Activated CD4-positive, alpha-beta T cell treated with anti-CD3 and anti-CD28 coated beads, Interleukin-2, amount 10 ng/mL, durations not matched to agents 7 days and 5 days (primary cell): ENCODE measurements at places on chromosomes 3 and 15. TPM values are rescaled to one million over a fixed set of nuclear protein-coding genes. Genes with fewer than 3 reads are reported as not detected.

TRH gene
- not detected for total RNA-seq

LTK gene
- total RNA-seq: 1.1 TPM

TIMP4 gene
- total RNA-seq: not detected

XYLB gene
- total RNA-seq: 6.9 TPM

MYO5C gene
- total RNA-seq: 2.4 TPM
